ENCODE measurements at places on chromosomes 11 and 22. TPM values are rescaled to one million over a fixed set of nuclear protein-coding genes. Genes with fewer than 3 reads are reported as not detected.

GRCh38 chr11:27465629-27466028 lies 7.0 kb downstream of the LGR4 start:
- no peak for DNase-seq

GRCh38 chr11:105991888-105992287 lies 30.2 kb downstream of the MSANTD4 start:
- DNase-seq: no peak

GRCh38 chr11:133269267-133269666 lies 263.0 kb downstream of the OPCML start:
- DNase-seq: no peak

- no peak for DNase-seq
Observed at GRCh38 chr11:98616098-98616655, 404.6 kb upstream of the CNTN5 start.

DNA sequence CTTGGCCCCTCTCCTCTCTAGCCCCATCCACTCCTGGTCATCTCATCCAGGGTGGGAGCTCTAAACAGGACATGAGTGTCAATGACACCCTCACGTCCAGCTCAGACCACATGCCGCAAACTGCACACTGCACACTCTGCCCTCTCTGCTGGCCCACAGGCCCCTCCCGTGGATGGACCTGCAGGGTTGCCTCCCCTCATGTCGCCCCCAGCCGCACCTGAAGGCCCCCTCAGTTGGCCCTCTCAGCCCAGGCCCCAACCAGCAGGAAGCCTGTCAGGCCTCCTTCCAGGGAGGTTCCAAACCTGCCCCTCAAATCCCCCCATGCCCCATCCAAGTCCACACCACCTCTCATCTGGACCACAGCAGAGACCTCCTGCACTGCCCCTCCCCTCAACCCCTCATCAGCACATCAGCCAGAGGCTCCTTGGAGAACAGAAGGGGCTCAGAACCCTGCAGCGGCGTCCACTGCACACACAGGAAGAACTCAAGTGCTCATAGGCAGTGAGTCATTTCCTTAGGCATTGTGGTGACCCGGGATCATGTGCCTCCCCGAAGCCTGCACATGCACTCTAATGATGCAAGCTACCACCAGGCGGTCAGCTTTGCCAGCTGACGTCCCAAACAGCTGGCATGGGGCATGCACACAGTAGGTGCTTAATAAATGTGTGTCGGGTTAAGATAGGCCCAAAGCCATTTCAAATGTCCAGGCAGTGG lies 12.9 kb upstream of the CDKN1C start:
- peak; percentile 94 for DNase-seq

DNA sequence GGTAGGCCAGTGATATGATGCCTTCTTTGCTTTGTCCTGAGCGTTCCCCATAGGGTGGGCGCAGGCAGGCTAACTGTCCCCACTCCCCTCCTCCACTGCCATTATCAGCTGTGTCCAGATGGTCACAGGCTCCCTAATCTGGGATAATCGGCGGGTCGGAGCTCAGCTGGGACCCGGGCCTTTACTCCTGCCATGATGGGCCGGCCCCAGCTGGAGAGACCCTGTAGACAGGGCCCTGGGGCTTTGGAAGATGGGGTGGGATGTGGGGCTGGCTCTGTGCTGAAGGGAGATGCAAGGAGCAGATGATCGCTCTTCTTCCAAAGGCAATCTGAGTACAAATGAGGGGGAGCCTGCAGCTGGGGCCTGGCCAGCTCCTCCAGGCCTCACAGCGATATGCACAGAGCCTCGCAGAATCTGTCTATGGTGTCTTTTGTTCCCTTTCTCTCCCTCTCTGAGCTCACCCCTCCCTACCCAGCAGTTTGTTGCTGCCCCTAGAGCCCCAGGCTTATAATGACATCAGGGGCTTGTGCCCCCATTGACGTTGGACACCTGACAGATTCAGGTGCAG lies 11.9 kb downstream of the KLHL35 start:
- DNase-seq: no peak

GRCh38 chr11:110162216-110162615 lies 69.0 kb downstream of the ZC3H12C start:
- no peak for DNase-seq

GRCh38 chr11:33819278-33820035 lies 45.1 kb upstream of the FBXO3 start:
- DNase-seq: no peak

DNA sequence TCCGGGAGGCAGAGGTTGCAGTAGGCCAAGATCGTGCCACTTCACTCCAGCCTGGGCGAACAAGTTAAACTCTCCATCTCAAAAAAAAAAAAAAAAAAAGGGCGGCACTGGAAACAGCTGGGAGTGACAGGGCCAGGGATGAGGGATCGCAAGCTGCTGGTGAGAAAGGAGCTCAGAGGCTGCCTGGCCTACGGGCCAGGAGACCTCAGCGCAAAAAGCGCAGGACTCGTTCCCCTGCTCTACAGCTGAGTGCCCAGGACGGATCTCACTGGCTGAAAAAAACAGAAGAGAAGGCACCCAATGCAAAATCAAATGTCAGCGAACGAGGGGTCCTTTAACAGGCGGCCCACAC lies 650 bp upstream of the NUP50 start:
- no peak for DNase-seq

GP1BB gene
- total RNA-seq: 16.7 TPM

NR1H3 gene
- total RNA-seq: 17.6 TPM

OR51I1 gene
- not detected for total RNA-seq

CCND1 gene
- total RNA-seq: 92.7 TPM

MS4A15 gene
- not detected for total RNA-seq

Measured in esophagus muscularis mucosa (tissue), 4 donors.